Activated T-helper 1 cell treated with Interleukin-2 at 50 U/mL for 16 hours (primary cell): ENCODE measurements at places on chromosomes 1 and 21.

GRCh38 chr1:92817137-92817697 is 14.6 kb upstream of the RPL5 start:
- no peak for DNase-seq

DNA sequence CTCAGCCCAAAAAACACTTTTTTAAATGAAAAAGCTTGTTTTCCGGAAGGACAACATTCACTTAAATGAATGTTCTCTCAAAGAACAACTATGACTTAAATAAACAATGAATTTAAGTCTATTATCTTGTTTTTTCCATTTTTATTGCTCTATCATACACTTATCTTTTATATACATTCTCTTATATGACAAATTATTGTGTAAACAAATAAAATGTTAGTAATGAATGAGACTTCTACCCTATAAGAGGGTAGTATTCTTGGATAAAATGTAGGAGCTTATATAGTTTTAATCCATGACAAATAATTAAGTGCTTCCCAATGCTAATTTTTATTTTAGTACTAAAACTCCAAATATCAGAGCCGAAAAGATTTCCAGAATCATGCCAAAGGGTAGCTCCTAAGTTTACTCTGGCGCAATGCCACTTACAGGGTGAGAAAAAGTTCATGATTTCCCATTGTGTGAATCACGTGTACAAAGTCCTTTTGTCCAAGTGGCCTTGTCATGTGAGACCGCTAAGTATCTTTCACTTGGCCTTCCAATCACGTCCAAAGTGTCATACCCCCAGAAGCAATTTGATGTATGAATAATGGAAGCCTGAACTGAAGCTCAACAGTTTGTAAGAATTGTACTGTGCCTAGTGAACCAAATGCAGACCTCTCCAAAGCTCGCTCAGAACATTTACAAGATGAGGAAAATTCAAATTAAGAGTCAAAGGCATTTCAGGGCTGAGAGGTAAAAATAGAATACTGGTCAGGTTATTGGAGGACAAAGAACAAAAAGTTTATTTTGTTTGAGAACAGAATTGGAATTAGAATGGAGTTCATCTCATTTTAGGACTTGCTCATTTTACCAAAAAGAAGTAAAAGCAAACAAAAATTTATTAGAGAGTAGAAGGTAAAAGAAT is 56.6 kb upstream of the C1orf21 start:
- DNase-seq = no peak

DNA sequence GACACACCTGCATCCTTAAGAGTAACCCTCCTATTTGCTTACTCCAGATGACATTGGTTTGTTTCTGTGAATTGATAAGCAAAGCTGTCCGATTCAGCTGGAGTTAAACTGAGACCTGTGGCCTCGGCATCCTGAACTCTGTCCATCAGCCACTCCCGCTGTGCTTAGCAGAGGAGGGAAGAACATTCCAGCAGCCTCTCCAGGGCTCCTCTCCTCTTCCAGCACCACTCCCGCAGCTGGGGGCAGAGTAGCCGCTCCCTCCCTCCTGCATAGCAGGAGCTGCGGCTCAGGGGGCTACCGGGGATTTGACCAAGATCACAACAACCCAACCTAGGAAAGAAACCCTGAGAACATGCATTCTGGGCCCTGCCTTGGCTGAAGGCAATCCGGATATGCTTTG is 8.8 kb downstream of the LRRC38 start:
- DNase-seq = no peak

DNA sequence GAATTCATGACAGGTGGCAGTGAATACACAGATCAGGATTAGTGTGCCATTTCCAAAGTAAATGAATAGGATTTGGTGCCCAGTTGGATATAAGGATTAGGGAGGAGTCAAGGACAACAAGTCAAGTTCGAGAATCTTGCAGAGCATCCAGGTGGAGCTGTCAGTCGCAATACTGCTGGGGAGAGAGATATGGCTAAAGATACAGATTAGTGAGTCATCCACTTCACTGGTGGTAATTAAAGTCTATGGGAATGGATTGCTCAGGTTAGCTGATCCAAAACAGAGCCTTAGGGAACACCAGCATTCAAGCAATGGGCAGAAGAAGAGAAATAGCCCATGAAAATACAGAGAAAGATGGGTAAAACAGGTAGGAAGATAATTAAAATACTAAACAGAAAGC is 26.8 kb downstream of the BCAS2 start:
- DNase-seq = no peak

DNA sequence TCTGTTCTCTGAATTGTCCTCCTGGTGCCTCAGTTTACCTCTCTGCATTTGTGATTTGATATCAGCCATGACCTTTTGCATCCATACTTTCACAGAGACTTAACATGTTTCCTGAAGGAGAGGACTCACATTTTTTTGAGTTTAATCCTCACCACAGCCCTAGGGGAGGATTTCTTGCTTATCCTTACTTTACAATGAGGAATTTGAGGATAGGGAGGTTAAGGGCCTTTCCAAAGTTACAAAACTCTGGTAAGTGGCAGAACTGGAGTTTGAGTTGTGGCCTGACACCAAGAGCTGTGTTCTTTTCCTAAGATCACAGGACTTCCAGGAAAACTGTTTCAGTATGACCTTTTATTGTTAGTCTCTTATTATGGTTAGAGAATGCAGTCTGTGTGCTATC is 34.2 kb downstream of the TNFRSF8 start:
- no peak for DNase-seq

GRCh38 chr1:91120421-91120820 is 98.6 kb upstream of the ZNF644 start:
- DNase-seq = no peak

GRCh38 chr1:3219005-3219790 is 150.2 kb downstream of the PRDM16 start:
- no peak for DNase-seq

DNA sequence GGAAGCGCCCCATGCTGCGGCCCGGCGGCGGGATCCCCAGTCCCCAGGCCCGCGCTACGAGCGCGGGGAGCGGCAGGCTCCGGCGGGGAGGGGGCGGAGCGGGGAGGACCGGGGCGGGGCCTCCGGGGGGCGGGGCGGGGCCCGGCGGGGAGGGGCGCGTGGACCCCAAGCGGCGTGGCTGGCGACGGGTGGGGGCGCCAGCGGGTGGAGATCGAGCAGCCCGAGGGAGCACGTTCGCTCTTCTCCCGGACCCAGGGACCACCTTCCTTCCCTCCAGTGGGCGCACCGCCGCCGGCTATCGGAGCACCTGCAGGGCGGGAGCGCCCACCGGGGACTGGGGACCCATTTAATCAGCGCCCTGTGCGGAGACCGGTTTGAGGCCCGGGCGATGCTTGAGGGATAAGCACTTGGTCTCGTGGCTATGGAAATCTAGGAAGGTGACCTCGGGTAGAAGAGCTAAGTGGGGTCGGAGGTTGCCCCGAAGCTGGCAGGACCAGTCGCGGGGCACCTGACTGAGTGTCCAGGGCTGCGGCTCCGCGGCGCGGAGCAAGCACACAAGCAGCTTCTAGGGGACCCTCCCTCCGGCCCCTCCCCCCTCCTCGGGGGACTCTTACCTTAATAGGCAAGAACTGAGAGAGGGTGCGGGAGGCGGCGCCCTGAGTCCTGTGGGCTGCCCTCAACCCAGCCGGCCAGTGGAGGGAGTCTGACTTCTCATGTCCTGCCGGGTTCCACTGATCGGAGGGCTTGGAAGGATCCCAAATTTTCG is at the start of gene TSPAN2:
TSS of gene TSPAN2 (minus strand) at position 84 of the 766 bp plus-strand sequence. CDS start at position 13, 71 bp downstream.
- DNase-seq = peak; percentile 51

DNA sequence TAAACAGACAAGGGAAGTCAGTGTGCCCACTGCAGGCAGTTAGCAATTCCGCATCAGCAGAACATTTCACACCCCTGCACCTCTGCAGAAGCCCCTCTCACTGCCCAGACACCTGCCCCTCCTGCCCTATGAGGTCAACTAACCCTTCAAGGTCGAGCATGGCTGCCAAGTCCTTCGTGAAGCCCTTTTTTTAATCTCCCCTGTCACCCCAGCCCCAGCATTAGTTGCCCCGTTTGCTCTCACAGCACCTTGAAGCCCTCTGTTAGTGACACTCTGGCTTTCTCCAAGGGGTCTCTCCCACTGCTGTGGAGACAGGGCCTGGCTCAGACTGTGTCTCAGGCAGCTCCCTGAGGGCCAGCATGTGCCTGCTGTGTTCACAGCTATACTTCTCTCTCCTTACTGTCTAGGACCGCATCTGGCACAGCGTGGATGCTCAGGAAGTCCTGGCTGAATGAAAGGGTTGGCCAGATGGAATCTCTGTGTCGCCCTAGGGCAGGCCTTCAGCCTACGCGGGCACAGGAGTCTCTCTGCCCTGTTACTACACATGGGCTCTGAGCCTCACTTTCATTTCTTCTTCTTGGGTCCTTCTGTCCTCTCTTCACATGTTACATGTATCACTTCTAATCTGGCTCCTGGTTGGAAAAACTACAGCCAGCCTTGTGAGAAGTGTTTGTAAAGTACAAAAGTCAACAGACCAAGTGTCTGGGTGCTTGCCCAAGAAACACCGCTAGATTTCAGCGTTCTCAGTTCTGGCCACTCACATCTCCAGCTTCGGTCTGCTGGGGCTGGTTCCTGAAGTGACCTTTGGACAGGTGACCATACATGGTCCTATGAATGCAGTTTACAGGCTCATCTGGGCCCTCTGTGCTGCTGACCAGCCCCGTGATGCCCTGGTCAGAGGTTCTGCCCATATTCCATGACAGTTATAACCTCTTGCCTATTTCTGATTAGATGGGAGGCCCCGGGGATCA is 19.7 kb downstream of the SLC2A1 start:
- no peak for DNase-seq

- DNase-seq = no peak
These were observed 25.6 kb upstream of the MOB3C start for GRCh38 chr1:46642115-46642680.

DNA sequence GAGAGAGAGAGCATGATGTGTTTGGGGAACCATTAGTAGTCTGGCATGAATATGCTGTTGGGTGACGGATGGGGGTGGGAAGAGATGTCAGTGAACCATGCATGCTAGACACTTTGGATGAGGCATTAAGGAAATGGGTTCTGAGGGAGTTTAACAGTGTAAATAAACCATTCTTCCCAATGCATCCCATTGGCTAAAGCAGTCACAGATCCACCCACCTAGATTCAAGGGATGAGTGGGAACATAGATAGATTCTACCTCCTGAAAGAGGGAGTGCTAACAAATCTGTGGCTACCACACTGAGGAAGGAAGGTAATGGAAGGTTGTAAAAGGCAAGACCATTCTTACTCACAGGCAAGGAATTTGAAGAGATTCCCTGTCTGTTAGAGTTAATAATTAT is 129.8 kb upstream of the CACNA1E start:
- no peak for DNase-seq

DNA sequence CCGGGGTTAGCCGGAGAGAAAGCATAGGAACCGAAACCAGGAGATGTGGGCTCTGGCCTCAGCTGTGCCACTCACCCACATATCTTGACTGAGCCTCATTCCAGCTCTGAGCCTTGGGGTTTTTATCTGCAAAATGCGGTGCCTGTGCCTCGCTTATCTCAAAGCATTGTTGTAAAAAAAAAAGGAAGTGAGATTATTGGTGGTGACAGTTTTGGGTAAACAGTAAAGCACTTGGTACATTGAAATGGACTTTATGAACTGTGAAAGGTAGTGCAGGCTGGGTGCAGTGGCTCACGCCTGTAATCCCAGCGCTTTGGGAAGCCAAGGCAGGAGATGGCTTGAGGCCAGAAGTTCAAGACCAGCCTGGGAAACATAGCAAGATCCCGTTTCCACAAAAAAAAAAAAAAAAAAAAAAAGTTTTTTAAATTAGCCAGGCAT is 3.8 kb downstream of the PTAFR start:
- DNase-seq = no peak

DNA sequence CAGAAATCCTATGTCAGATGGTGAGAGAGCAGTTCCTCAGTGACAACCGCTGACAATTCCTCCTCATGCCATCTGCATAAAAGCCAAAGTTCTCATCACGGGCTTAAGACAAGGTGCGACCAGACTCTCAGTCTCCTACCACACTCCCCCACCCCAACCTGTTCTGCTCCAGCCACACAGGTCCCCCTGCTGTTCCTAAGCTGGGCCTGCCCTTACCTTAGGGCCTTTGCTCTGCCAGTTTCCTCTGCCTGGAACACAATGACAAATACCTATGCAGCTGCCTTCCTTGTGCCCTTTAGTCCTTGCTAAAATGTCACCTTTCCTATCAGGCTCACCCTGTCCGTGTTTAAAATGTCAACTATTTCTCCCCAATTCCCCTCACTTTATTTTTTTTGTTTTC is 382.2 kb downstream of the NTNG1 start:
- DNase-seq = no peak

GRCh38 chr1:31488528-31488927 is 75.5 kb downstream of the SERINC2 start:
- DNase-seq = no peak

DNA sequence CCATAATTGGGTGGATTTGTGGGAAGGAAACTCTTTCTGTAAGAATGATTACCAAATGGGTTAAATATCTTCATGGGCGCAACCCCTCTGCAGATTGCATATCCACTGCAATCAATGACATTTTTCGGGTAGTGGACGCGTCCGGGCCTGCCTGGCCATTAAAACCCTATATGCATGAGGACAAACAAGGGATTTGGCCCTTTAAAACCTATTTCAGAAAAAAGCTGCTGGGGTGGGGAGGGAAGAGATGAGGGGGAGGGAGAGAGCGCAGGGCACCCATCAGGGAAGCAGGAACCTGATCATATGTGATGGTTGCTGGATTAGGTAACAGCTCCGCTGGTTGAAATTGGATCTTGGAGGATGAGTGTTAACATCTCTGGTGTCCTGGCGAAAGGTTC is 228.8 kb downstream of the PBX1 start:
- no peak for DNase-seq

- no peak for DNase-seq
These were observed 79.6 kb downstream of the RGL1 start for GRCh38 chr1:183884526-183884925.

- DNase-seq = no peak
These were observed 40.0 kb downstream of the URB2 start for GRCh38 chr1:229665912-229666558.

- DNase-seq = no peak
These were observed 10.7 kb downstream of the TUT4 start for GRCh38 chr1:52542085-52542688.

DNA sequence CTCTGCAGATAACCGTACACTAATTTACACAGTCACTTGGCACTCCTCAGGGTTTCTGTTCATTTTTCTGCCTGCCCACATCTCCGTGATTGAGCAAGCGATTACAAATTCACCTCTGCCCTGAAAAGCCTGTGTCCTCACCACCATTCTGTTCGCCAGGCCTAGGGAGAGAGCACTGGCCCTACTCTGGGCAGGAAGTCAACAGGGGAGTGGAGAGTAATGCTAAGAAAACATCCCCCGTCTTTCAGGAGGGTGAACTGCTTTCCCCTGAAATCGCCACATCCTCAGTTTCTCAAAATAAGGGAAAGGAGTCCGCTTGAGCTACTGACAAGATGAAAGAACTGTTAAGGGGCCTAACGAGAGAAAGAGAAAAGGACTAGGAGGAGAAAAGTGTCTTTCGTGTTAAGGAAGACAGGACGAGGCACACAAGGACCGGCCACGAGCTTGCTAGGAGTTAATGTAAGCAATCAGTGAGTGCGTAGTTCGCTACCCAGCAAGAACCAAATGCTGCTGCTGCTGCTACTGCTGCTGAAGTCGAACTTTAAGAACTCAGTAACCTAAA is 632 bp downstream of the PEX19 start:
- DNase-seq = no peak
